Camera-type eye (tissue), 1 donor: ENCODE measurements at places on chromosomes 5 and 9. TPM values are rescaled to one million over a fixed set of nuclear protein-coding genes. Genes with fewer than 3 reads are reported as not detected.

The PRRX2 gene
- 7.9 TPM for total RNA-seq

The ODF2 gene
- total RNA-seq = 39.6 TPM

The DBN1 gene
- 132 TPM for total RNA-seq

The RALGPS1 gene
- total RNA-seq = 35.3 TPM

The LRRC70 gene
- total RNA-seq = 13.7 TPM
